ENCODE measurements at places on chromosomes 2 and 18. TPM values are rescaled to one million over a fixed set of nuclear protein-coding genes. Genes with fewer than 3 reads are reported as not detected.

DNA sequence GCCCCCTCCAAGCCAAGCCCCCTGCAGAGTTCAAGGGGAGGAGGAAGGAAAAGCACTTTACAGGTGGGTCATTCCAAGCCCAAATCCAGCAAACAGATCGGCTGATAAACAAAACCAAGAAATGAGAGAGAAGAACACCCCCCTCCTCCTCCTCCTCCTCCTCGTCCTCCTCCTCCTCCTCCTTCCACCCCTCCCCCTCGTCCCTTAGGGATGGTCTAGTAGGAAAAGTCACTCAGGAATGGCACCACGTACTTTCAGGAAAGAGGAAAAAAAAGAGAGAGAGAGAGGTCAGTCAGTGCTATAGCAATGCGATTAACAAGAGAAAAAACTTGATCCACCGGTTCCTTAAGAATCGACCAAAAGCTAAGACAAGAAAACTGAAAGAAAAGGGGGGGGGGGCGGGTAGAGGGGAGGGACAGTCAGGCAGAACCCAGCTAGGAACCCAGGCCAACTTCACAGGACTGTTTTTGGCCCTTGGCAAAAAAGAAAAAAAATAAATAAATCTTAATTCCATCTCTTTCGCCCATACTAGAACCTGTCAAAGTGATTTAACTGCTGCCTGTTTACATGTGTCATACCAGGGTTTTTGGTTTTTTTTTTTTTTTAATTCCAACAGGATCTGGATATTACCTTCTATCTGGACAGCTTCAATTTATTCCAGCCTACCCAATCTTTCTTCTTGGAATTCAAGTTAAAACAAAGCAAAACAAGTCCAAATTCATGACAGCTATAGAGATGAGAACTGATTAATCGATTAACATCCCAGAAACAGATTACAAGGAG is 906 bp downstream of the IKZF2 start:
- DNase-seq = peak; percentile 51

MBD1 gene
- total RNA-seq = 70.8 TPM

SCLY gene
- total RNA-seq = 72.4 TPM

DNA sequence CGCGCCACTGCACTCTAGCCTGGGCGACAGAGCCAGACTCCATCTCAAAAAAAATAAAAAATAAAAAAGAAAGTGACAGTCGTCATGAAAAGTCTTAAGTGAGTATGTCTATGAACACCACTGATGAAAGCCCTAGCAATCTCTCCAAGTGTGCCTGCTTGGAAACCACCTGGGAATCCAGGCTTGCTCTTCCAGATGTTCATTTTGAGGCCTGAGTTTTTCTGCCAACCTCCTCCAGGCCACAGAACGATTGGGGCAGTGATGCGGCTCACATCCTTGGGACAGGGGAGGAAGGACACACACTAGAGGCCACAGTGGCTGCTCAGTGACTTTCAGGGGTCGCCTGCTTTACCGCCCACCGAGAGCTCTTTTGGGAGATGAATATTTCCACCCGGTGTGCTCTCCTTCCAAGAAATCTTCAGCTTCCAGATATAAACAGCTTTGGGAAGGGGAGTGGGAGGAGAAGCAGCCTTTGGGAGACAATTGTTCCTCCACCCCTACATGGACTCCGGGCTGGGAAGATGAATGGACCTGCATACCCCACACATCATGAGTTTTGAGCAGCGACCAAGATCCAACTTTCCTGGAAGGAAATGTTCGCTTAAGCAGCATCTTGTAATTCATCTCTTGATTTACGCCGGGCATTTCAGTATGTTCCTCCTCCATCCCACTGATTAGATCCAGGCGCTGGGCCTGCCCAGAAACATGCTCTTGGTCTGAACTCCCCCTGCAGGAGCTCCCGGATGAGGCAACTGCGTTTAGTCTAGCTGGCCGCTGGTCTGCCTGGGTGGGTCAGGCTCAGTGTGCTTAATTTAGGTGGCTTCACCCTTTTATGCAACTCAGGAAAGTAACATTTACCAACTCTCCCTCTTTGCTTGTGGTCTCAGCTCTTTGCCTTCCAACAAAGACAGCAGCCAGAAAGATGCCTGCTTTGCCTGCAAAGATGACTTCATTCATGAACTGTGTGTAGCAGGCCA is 6.2 kb upstream of the ARMC9 start:
- peak; percentile 40 for DNase-seq

DNA sequence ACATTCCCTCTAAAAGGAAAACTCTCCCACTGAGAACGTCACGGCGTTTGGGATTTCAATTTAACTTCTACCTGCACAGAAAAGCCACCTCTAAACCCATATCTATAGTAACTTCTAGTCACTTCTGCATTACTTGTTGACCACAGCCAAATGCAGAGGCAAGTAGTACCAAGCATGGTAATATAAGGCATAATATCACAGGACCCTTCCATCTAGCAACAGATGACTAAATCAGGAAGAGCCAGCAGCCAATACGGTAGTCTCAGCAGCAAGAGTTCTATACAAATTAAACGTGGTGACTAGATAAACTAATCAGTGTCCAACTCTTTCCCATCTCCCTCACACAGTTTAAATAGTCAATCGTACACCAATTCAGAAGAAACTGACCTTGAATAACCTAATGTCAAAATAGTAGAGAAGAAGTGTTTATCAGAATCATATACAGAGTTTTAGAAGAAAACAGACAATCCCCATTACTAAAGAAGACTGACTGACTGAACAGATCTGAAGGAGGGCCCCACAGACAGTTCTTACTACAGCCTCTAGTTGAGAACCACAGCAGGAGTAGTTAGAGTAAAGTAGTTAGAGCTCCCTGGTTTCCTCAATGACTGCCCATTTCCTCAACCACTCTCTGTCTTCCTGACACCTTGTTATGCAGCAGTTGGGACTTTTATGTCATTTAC is 30.0 kb downstream of the MEMO1 start:
- peak; percentile 23 for DNase-seq

PSMD1 gene
- total RNA-seq = 245 TPM

- DNase-seq = peak; percentile 25
These were observed 65.6 kb downstream of the ODC1 start for GRCh38 chr2:10382354-10383061.

Data from A673 (cell line).